Cardiac fibroblast (primary cell): ENCODE measurements at places on chromosomes 6 and 20.
A peak's percentile ranks its signal among the peaks of the same experiment; 100 is the strongest.

- DNase-seq = peak; percentile 9
These were observed 42.0 kb downstream of the SOBP start for GRCh38 chr6:107531868-107532267.

DNA sequence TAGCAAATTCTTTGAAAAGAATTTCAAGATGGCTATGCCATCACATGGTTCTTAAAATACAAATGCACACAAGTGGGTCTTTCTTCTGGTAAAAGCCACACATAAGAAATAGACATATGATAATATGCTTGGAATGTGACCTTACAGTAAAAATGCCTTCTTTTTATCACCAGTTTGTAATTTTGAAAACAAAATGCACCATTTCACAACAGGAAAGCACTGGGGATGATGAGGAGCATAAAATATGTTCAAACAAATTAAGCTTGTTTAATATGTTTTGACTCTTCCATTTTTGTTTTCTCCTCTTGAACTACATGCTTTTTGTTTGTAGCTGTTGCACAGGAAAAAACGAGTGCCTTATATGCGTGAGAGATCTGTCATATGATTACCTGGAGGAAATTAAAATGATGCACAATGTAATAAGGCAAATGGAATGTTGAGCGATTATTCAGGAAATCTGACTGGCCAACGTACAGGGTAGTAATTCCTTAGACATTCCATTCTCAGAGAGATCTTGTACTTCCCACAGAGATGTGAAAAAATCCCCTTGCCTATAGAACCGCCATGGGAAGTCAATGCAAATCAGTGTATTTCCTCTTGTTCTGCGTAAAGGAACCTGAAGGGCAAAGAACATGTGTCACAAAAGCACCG lies 911.6 kb downstream of the TFAP2A start:
- DNase-seq = peak; percentile 90

- DNase-seq = peak; percentile 7
These were observed 199.0 kb upstream of the HSF2 start for GRCh38 chr6:122200440-122200839.

DNA sequence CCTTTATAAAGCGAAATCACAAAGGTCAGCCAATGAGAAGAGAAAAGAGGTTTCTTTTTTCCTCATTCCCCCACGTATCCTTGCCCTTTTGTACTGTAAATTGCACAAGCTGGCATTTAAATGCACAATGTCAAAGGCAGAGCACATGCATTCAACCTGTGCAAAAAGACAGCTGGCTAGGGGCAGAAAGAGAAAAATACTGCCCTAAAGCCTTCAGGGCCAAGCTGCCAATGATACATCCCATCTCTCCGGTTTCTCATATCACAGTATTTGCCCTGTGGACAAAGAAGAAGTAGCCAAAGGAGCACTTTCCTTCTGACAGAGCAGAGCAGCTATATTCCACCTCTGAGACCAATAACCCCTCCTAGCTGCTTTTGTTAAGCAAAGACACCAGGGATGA lies 219.2 kb downstream of the TRDN start:
- DNase-seq = no peak

GRCh38 chr6:169454204-169454871 lies 200.7 kb upstream of the THBS2 start:
- DNase-seq = peak; percentile 72
